ENCODE measurements at places on chromosomes 7 and 10.

- no peak for DNase-seq
These were observed 66.2 kb upstream of the SRPK2 start for GRCh38 chr7:105454921-105455320.

DNA sequence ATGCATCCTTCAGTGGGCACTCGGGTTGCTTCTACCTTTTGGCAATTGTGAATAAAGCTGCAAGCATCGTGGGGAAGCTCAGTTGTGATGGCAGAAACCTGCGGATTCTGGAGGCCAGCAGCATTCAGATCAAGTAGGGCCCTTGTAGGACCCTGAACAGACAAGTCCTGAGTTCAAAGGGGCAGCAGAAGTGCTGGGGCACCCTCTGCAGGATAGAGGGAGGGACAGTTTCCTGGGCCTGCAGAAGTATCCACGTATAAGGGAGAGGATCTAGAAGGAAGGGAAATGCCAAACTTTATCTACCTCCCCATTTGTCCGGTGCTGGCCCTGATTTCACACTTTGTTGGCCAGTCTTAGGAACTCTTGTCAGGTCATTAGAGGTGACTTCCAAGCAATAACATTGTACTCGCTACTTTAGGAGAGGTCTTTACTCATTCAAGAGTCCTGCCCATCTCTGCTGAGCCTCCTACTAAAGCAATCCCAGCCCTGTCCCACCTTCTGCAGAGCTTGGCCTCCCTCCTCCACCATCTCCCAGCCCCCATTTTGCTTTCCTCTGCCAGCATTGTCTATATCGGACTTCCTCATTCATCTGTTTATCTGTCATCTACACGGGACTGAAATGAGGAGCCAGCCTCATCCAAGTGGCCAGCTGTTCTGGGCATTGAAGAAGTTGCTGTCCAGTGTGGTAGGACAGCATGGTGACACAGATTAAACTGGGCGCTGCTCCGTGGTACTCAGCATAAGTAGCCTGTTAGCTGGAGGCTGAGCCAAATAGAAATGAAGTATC, 26.6 kb upstream of the R3HCC1L start:
- no peak for DNase-seq

DNA sequence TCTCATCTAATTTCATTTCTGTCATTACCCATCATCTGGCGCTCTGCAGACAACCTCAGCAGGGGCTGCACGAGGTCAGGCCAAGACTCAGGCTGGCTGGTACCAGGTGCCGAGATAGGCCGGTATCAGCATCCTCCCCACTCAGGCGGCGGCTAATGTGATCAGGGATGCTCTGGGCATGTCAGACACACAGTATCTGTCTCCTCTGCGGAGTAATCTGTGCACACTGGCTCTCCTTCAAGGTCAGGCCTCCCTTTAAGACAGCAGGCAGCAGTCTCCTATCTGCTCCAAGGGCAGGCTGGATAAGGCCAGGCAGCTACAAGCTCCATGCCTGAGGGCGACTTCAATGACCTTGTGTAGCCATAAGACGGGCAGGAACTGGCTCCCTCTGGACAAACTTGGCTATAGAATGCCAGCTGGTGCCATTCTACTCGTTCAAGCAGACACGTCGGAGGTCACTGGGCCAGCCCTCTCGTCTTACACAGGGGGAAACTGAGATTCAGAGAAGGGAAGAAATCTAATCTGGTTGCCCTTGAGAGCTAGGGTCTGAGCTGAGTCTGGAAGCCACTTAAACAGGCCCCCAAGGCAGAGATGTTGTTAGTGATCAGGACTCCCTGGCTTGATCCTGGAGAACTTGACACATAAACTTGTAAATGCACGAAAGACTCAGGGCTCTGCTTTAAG, 59.3 kb downstream of the ARHGAP22 start:
- DNase-seq: no peak

DNA sequence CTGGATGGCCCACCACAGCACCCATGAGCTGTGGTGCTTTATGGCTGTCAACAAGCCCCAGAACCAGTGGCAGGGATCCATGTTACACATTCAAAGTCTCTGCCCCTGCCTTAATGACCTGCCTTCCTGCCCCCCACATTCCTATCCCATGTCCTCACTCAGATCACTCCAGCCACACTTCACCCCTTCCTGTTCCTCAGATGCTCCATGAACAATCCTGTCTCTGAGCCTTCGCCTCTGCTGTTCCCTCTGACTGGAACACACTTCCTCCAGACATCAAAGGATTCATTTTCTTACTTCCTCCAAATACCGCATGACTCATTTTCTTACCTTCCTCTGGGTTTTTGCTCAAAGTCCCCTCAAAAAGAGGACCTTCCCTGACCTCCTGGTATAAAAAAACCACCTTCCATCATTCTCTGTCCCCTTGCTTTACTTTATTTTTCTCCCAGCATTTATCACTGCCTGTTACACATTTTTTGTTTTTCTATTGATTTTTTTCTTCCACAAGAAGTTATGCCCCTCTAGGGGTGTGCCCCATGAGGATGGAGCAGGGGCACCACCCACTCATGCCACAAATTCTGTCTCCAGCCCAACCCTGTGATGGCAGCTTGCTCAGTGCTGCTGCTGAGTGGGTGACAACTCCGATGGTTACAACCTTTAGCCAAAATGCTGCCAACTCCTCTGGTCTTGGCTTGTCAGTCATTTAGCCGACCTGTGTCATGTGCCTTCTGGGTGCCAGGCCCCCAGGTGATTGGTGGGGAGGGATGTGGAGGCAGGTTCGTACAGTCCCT, 18.2 kb downstream of the COL13A1 start:
- no peak for DNase-seq

GRCh38 chr10:113030453-113030852, 80.4 kb downstream of the TCF7L2 start:
- DNase-seq: no peak

DNA sequence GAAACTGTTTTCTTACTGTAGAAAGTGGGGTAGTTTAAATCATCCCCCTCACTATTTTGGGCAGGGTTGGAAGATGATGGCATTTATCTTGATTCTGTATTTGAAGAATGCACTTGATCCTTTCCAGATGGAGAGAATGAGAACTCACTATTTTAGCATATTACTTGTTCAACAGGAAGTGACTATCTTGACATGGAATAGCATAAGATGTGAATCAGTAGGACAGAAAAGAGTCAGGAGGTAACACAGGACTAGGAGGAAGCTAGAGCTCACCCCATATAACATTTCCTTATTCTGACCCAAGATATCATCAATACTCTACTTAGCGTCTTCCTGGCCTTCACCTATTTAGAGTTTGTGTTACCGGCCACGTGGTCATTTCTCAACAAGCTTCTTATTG, 400.2 kb downstream of the PHTF2 start:
- no peak for DNase-seq

DNA sequence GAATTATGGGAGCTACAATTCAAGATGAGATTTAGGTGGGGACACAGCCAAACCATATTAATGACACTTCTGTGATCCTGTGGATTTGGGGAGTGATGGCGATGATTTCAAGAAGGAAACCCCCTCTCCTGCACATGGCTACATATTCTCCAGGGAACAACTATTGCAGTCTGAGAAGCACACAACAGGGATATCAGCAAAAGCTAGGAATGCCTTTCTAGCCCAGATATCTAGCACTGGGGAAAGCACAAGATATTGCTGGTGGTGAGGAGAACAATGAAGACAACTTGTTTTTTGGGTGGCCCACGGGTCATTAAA, 24.3 kb downstream of the EPDR1 start:
- DNase-seq: no peak

DNA sequence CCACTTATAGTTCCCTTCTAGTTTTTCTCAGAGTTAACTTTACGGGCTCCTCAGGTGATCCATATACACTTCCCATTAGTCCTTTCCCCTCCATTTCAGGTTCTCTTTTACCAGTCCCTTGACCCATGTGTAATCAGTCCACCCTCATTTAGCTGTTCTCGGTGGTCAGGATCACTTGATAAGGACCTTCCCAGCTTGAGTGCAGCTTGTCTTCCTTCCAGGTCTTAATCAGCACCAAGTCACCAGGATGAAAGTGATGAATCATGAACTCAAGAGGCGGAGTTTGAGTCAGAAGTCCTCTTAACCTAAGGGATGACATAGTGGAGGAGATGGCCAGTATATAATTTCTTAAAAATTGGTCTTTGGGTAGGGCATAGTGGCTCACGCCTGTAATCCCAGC, 63.1 kb upstream of the CNTNAP2 start:
- DNase-seq: no peak

- no peak for DNase-seq
These were observed 35.4 kb downstream of the MASTL start for GRCh38 chr10:27190508-27190907.

- no peak for DNase-seq
These were observed 22.2 kb upstream of the BMPER start for GRCh38 chr7:33882950-33883670.

- no peak for DNase-seq
These were observed 46.1 kb downstream of the PAX2 start for GRCh38 chr10:100791369-100792058.

- DNase-seq: no peak
These were observed 299.2 kb upstream of the LRGUK start for GRCh38 chr7:133827707-133828623.

DNA sequence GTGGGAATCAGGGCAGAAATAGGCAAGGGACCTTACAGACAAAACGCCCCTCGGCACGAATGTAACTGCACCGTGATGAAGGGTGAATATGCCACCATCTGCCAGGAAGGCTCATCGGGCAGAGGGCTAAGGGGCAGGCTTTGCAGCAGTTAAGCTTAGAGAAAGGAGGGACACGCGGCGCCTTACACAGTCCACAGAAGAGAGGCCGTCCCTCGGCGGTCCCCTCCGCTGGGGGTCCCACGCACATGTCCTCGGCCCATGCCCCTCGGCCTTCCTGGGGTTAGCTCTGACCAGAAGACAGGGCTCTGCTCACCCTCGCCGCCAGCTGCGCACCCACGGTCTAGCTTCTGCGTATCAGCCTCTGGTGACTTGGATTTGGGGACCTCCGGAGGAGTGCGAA, 141.1 kb downstream of the DYNC2I1 start:
- DNase-seq: no peak

- no peak for DNase-seq
These were observed 28.4 kb downstream of the TBC1D12 start for GRCh38 chr10:94430701-94431100.

DNA sequence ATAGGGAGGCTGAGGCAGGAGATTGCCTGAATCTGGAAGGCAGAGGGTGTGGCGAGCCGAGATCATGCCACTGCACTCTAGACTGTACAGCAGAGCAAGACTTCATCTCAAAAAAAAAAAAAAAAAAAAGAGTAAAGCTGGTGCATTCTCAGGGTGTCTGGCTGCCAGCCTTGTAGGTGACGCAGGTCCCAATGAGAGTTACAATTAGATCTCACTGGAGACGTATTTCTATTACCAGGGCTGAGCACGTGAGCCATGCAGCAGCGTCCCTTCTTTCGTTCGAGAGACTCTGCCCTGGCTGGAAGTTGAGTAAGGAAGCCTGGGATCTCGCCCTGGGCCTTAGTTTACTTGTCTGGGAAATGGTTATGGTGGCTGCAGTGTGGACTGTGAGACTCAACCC, 22.4 kb upstream of the ZMIZ1 start:
- DNase-seq: no peak

DNA sequence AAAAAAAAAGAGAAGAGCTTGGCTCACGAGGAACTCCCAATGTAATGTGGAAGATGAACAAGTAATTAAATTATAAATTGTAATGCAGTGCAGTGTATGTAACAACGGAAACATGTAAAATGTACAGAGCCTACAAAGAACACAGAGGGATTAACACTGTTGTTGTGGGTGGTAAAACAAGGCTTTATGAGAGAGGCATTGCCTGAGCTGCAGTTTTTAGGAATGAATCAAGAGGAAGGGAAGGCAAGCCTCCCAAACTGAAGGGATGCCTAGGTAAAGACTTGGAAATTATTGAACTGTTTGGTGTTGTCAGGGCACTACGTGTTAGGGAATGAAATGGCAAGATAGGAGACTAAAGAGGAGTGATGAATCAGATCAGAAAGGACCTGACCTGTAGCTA, 213.7 kb downstream of the HTR7 start:
- DNase-seq: no peak

DNA sequence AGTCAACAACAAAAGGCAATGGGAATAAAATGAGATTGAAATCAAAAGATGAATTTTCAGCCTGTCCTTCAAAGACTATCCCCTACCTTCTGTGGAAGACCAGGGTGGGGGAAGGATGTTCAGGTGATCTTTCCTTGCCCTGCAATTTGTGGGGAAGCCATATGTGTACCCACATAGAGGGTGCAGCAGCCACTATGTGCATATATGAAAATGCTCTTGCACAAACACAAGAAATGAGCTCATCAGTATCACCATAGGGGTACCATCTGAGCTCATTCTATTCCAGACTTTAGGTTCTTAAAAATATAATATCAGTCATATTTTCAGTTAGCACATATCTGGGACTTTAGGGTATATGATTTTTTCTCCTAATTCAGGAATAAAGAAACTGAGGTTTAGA, 17.7 kb downstream of the GIMAP5 start:
- no peak for DNase-seq

DNA sequence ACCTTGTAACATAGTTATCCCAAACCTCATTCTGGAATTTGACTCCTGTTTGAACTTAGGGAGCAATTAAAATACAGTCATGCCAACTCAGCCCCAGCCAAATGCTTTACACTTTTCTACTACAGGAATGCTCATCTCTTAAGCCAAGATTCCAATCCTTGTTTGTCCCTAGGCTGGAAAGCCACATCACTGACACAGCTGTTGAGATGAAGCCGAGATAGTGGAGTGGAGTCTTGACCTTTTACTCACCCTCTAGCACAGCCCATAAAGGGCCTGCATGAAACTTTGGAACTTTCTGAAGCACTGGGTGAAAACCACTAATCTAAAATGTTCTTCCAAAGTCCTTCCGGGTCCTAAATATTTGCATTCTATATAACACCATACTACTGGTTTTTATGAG, 247.3 kb downstream of the ETV1 start:
- DNase-seq: no peak
